Mesothelial cell of epicardium (in vitro differentiated cells): ENCODE measurements at places on chromosomes 2 and 18.

- DNase-seq, result no peak
- H3K4me1 ChIP-seq, result peaks cover 6% of the 10 kb centered on the region
- H3K4me3 ChIP-seq, result no peak overlapping the region
- peaks cover 28% of the 10 kb centered on the region for H3K36me3 ChIP-seq
Observed at GRCh38 chr18:24369426-24369825, 28.2 kb downstream of the OSBPL1A start.

DNA sequence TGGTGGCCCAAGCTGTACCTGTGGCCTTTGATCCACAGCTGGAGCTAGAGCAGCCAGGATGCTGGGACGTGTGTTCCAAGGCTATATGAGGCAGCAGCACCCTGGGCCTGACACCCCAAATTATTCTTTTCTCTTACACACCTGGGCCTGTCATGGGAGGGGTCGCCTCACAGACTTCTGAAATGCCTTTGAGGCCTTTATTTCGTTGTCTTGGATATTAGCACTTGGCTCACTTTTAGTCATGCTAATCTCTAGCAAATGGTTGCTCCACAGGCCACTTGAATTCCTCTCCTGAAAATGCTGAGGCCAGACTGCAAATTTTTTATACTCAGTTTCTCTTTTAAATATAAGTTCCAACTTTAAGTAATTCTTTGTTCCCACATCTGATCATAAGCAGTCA lies 22.0 kb upstream of the IL1R2 start:
- H3K4me1 ChIP-seq, result peaks cover 2% of the 10 kb centered on the region
- H3K27ac ChIP-seq, result no peak overlapping the region
- no peak for DNase-seq
- H3K27me3 ChIP-seq, result peaks cover 3% of the 10 kb centered on the region
- H3K36me3 ChIP-seq, result no peaks in the 10 kb centered on the region
- H3K4me3 ChIP-seq, result no peak overlapping the region

GRCh38 chr2:128545085-128545484 lies 226.4 kb upstream of the HS6ST1 start:
- H3K4me1 ChIP-seq, result peaks cover 32% of the 10 kb centered on the region
- no peak overlapping the region for H3K27ac ChIP-seq
- no peak overlapping the region for H3K4me3 ChIP-seq
- no peak for DNase-seq

DNA sequence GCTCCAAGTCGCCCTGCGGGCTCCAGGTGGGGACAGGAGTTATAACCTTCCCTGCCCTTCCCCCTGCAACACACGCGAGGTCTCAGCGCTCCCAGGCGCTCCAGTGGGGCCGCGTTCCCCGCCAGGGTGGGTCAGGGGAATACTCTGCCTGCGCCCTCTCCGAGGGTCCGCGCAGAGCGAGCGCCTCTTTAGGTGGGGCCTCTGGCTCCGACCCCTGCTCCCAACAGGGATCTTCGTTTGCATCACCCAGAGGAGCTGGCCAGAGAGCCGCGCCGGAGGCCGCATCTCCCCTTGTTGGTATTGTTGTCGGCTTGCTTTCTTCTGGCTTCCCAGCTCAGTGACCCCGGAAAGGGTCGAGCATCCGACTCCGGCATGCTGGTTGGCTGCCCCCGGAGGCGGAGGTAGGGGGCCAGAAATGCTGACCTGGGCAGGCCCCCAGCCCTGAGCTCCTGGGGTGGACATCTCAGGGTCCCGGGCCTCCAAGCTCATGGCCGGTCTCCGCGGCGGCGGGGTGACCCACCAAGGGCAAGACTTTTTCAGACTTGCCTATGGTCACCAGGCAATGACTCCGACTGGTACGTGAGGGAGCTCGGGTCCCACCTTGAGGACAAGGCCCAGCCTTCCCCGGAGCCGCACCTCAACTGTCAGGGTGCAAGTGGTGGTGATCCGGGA lies 11.2 kb upstream of the EN1 start:
- no peaks in the 10 kb centered on the region for H3K36me3 ChIP-seq
- DNase-seq, result no peak
- no peak overlapping the region for H3K27ac ChIP-seq
- H3K4me1 ChIP-seq, result peaks cover 17% of the 10 kb centered on the region
- H3K4me3 ChIP-seq, result no peak overlapping the region

- no peak overlapping the region for H3K4me3 ChIP-seq
- DNase-seq, result no peak
- peaks cover 54% of the 10 kb centered on the region for H3K36me3 ChIP-seq
Observed at GRCh38 chr2:86143926-86144685, 38.1 kb downstream of the PTCD3 start.

- H3K27ac ChIP-seq, result no peak overlapping the region
- H3K36me3 ChIP-seq, result no peaks in the 10 kb centered on the region
- peak; percentile 19 for DNase-seq
- no peak overlapping the region for H3K4me3 ChIP-seq
- H3K4me1 ChIP-seq, result peaks cover 18% of the 10 kb centered on the region
Observed at GRCh38 chr2:128357506-128358370, 39.1 kb upstream of the HS6ST1 start.

DNA sequence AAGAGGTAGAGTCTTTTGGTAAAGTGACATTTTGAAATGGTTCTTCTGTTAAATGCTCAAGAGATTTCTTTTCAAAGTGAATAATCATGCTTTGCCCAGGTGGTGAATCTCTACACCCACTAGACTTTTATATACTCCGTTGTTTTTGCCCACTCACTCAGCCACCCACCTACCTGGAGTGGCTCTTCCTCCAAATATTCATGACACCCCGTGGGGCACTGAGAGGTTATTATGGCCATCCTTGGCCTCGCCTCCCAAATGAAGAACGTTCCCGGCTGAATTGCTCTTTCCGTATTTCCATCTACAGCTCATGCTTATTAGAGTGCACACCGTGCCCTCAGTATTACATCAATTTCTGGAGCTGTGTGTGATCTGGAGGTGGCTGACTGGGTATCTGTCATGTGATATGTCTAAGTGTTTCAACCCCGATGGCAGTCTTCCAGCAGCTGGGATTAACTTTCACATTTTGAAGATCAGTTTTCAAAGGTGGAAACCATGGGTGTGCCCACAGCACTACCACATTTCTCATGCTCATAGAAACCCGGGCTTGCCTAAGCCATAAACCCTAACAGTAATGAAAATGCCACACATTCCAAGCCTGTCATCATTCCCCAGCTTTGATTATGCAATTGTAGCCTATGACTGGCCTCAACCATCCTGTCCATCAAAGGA lies 406.6 kb upstream of the MMADHC start:
- peak overlapping the region; percentile 44 for H3K27ac ChIP-seq
- H3K27me3 ChIP-seq, result no peaks in the 10 kb centered on the region
- H3K4me3 ChIP-seq, result no peak overlapping the region
- DNase-seq, result no peak

DNA sequence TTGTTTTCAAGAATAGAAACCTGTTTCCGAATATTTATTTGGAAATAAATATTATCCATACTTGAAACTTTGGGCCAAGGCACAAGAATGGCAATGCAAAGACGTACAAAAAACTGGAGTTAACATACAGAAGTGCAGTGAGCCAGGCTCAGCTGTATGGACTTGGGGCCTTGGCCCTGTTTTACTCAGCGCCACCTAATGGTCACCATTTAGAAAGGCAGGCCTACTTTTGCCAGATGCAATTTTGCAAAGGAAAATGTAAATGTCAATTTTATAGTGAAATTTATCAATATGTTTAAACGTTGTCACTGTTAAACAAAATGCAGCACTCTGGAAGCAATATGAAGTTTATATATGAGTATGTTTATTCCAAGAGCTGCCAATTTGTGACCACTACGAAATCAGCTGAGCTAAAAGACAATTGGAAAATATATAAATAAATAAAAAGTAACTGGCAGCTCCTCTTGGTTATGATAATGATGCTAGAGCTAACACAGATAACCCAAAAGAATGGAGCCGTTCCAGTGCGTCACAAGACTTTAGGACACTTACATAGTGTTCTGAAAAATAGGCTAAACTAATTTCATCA lies 155.0 kb downstream of the ARHGAP15 start:
- no peaks in the 10 kb centered on the region for H3K27me3 ChIP-seq
- DNase-seq, result no peak
- no peak overlapping the region for H3K27ac ChIP-seq
- H3K4me1 ChIP-seq, result no peaks in the 10 kb centered on the region
- no peak overlapping the region for H3K4me3 ChIP-seq

DNA sequence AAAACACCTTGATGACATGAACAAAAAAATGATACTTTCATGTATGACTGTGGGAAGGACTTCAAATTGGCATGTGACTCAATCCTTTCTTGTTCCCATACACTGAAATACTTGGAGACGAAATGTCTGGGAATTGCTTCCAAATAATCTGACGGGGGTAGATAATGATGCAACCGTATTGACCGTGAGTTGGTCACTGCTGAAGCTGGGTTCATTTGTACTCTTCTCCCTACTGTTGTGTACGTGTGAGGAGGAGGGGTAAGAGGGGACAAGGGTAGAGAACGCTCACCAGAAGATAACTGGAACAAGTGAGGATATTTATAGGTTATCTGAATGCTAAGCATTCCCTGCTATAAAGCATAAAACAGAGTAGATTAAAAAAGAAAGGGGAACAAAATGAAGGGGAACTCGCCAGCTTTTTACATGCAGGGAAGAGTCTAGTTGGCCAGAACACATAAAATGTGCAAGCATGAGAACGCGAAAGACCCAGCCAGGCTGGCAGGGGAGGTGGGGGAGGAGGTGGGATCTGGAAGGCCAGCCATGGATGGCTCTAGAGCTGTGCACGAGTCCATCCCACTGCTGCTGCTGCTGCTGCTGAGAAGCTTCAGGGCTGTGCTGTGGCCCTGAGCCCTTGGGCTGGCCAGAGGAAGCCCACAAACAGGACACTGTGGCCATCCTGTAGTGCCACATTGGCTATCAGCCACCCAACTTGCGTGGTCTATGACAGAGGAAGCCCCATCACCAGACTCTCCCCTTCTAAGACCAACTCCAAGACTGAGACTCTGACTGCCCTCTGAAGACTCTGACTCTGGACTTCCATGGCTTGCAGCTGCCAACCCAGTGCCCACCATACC lies 15.2 kb upstream of the CETN1 start:
- H3K36me3 ChIP-seq, result no peaks in the 10 kb centered on the region
- peaks cover 26% of the 10 kb centered on the region for H3K4me1 ChIP-seq
- H3K27ac ChIP-seq, result peak overlapping the region; percentile 58
- no peaks in the 10 kb centered on the region for H3K27me3 ChIP-seq

DNA sequence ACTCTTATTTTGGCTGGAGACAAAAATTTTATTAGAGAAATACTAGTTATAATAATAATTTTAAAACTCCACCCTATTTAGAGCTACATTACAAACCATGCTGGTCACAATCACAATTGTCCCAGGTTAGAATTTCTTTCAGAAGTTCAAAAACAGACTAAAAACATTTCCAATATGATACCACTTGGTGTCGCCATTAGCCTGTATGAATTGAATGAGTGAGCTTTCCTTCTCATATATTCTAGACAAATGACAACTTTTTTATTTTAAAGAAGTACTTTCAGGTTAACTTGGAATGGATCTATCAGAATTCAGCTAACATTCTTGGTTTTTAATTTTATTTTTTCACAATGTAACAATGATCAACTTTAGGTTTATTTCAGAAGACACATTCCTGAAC lies 48.0 kb downstream of the SERPINB8 start:
- H3K4me3 ChIP-seq, result no peak overlapping the region
- H3K27me3 ChIP-seq, result peaks cover 6% of the 10 kb centered on the region
- H3K27ac ChIP-seq, result no peak overlapping the region
- DNase-seq, result no peak
- H3K4me1 ChIP-seq, result no peaks in the 10 kb centered on the region
- no peaks in the 10 kb centered on the region for H3K36me3 ChIP-seq

DNA sequence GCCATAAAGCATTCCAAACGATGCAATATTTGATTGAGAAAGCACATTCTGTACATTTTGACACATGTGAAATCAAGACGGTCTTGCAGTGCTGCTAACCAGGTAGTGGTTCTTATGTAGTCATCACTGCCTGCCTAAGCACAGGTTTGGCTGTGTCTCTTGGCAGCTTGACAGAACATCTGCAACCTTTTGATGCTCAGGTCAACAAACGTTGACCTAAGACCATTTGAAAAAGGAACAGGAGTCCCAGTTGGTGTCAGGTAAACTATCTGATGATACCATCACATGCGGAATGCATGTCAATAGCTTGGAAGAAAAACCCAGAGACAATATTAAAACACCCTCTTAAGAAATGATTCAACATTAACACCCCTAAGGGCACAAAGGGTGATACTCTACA lies 80.7 kb downstream of the L3MBTL4 start:
- no peaks in the 10 kb centered on the region for H3K4me1 ChIP-seq
- H3K4me3 ChIP-seq, result no peak overlapping the region
- peaks cover 4% of the 10 kb centered on the region for H3K36me3 ChIP-seq
- H3K27ac ChIP-seq, result no peak overlapping the region
- H3K27me3 ChIP-seq, result no peaks in the 10 kb centered on the region

- no peak overlapping the region for H3K27ac ChIP-seq
- no peaks in the 10 kb centered on the region for H3K27me3 ChIP-seq
- no peaks in the 10 kb centered on the region for H3K36me3 ChIP-seq
- no peak for DNase-seq
Observed at GRCh38 chr2:44713170-44713569, 228.3 kb upstream of the SIX3 start.

GRCh38 chr2:98710734-98711133 lies 20.2 kb downstream of the MGAT4A start:
- H3K4me1 ChIP-seq, result no peaks in the 10 kb centered on the region
- DNase-seq, result no peak
- no peak overlapping the region for H3K4me3 ChIP-seq

DNA sequence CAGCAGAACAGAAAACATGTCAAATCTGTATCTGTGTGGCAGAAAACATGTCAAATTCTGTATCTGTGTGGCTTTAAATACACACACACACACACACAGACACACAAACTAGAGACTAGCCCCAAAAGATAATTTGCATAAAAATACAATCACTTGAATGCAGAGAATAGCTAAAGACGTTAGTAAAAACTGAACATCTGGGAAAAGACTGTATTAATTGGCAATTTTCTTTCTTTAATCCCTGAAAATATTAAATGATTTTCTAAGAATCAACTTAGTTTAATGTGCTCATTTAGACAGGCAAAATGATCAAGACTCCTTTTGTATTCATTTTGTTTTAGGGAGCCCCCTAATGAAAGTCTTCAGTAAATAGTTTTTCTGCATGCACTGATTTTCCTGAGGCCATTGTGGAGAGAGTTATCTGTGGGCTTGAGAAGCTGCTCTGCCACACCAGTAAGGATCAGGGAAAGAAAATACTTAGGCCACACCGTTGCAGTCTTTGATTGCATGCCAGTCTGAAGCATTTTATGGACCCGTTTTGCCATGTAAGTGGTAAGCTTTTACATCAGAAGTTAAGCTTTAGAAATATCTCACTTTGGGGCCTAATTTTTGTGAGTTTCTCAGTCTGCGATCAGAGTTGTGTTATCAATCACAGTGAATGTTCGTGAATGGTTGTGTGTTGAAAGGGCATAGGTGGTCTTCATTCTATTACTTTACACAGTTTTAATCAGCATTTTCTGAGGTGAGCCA lies 2.2 kb downstream of the SPATS2L start:
- H3K4me1 ChIP-seq, result peaks cover 51% of the 10 kb centered on the region
- H3K4me3 ChIP-seq, result peak overlapping the region; percentile 79
- DNase-seq, result no peak
- H3K36me3 ChIP-seq, result no peaks in the 10 kb centered on the region

- no peak for DNase-seq
- no peak overlapping the region for H3K27ac ChIP-seq
- H3K36me3 ChIP-seq, result no peaks in the 10 kb centered on the region
- no peak overlapping the region for H3K4me3 ChIP-seq
- H3K4me1 ChIP-seq, result no peaks in the 10 kb centered on the region
Observed at GRCh38 chr2:2266699-2267449, 64.2 kb downstream of the MYT1L start.

- H3K27me3 ChIP-seq, result no peaks in the 10 kb centered on the region
- no peak overlapping the region for H3K4me3 ChIP-seq
- H3K4me1 ChIP-seq, result peaks cover 17% of the 10 kb centered on the region
- H3K36me3 ChIP-seq, result peaks cover 3% of the 10 kb centered on the region
- DNase-seq, result no peak
Observed at GRCh38 chr2:43540021-43540779, 55.6 kb downstream of the THADA start.
